Vagina (tissue), 2 donors: ENCODE measurements at places on chromosomes 6 and 20.

DNA sequence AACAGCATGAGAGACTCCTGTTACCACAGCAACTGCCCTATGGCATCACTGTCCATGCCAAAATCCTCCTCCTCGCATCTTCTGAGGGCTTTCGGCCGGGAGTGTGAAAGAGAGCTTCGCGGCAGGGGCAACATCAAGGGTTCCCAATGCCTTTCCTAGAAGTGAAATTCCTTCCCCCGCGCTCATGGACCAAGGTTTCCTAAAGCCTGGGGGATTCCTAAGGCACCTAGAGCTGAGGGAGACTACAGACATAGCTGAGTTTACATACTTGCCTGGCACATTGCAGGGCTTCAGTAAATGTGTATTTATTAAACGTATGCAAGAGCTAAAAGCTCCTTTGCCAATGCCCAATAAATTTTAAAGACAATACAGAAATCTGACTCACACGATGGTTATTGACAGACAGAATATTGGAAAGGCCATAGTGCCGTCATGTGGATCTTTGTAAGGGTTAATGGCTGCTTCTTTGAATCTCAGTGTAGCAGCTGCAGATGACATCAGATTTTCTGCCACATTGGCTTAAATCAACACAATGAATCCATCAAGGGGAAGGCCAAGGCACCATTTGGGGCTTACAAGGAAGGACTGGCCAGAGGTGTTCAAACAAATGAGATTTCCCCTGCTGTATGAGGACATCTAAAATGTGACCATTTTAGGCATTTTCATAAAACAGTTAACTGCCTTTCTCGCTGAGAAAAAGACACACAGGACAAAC is 281.2 kb upstream of the JARID2 start:
- DNase-seq: no peak

DNA sequence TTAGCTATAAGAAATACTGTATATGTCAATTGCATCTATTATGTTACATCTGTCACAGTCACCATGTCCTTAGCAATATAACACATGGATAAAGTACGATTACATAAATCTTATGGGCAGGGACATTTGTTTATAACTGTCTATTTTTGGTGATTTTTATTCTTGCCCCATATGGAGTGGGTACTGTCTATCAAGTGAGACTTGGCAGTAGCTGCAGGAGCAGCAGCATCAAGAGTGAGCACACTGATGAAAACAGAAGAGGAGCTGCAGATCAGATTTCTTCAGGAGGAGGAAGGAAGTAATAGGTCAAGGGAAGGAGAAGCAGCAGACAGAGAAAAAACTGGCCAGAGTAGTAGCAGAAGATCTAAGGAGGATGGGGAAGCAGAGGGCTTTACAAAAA is 516.7 kb downstream of the C6orf118 start:
- no peak for DNase-seq

DNA sequence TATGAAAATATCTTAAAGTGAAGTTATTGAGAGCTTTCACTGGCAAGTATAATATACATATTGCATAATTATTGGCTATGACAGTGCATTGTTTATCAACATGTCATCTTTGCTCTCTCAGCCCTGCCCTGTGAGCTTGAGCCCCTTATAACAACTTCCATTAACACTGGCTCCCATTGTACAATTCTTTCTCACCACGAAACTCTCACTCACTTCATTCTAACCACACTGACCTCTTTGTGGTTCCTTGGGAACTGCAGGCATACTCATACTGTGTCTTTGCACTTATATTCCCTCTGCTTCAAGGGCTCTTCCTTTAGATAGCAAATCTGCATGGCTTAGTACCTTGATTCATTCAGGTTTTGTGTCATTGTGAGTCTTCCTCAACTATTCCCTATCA is 411.8 kb downstream of the CDKAL1 start:
- DNase-seq: no peak

DNA sequence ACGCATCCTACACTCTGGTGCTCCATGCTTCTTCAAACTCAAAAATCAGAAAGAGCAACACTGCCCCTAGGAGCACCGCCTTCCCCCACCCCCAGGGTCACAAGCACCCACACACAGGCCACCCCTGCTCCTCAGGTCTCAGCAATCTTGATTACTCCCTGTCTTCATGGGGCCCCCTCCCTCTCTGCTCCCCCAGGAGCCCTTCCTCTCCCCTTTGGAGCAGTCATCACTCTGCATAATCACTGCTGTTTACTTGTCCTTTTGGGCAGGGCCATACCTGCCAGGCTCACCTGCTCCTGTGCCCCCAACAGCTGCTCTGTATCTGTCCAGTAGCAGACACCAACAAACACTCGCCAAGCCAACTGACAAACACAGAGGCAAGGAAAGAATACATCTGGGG is 7.6 kb upstream of the SYNDIG1 start:
- no peak for DNase-seq

DNA sequence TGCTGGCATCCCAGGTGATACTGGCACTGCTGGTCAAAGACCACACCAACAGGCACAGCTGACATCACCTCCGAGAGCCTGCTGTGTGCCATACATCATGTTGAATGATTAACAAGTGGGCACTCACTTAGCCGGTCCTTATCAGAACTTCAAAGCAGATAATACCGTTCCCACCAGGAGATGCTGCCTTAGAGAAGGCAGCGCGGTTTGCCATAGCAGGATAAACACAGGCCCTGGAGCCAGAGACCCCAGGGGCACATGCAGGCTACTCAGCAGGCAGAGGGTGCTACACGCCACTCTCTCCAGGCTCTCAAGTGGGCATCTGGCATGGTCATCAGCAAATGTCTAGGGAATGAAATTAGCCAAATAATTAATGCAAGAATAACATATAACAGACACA is 86.5 kb upstream of the CST7 start:
- DNase-seq: no peak

DNA sequence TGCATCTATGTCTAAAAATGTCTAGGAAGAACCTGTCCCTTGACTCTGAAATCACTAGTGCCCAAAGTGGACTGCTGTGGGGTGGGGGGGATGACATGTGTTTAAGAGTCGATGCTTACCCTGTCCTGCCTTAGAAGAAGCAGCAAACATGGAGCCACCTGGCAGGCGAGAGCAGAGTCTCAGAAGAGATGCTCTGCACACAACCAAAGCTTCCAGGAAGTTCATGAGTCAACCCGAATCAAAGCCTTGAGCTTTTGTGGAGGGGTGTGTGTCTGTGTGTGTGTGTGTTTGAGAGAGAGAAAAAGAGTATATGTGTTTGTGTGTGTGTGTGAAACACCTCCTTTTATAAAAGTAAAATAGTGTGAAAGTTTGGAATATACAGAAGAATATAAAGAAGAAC is 269.9 kb downstream of the ALDH8A1 start:
- DNase-seq: no peak
